OCI-LY7 (cell line): ENCODE measurements at places on chromosomes 6 and 20. TPM values are rescaled to one million over a fixed set of nuclear protein-coding genes. Genes with fewer than 3 reads are reported as not detected.

Gene HLA-E
- total RNA-seq, result 123 and 151 TPM in 2 replicates

Gene SPEF1
- 0.27 TPM in 1 of 2 replicates, not detected in the other for total RNA-seq

Gene LGSN
- total RNA-seq, result 0.26 and 0.76 TPM in 2 replicates

Gene SIRPG
- not detected in 2 replicates for total RNA-seq

Gene LBP
- total RNA-seq, result not detected in 2 replicates

Gene UBE2C
- total RNA-seq, result 222 and 255 TPM in 2 replicates

Gene BEND6
- total RNA-seq, result 1.5 and 2.9 TPM in 2 replicates

Gene RBPJL
- total RNA-seq, result not detected in 2 replicates

Gene ARFGEF3
- total RNA-seq, result not detected in 2 replicates

Gene PDE10A
- not detected in 2 replicates for total RNA-seq

Gene FKBP1C
- 0.39 TPM in 1 of 2 replicates, not detected in the other for total RNA-seq

Gene GPLD1
- 60.7 and 73.7 TPM in 2 replicates for total RNA-seq
